ENCODE measurements at places on chromosomes 4 and X. TPM values are rescaled to one million over a fixed set of nuclear protein-coding genes. Genes with fewer than 3 reads are reported as not detected.
A peak's percentile ranks its signal among the peaks of the same experiment; 100 is the strongest.

Gene PABPC5
- total RNA-seq = 3.1 TPM

Gene GALNTL6
- 1.7 TPM for total RNA-seq

DNA sequence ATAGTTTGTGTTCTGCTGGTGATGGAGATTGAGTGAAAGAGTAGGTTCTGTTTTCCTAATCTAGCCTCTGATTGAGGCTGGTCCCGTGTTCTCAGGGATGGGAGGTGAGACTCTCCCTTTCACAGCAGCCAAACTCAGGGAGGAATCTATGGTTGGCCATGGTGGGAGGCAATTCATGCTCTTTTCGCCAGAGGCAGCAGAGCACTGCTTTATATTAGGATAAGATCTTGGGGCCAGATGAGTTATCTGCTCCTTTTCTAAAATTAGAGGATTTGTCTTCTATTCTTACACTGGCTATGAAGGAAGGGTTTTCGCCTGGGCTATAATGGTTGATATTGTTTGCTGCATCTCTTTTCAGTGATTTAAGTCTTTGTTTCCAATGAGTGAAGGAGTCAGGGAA, 63.9 kb upstream of the NLGN4X start:
- H3K36me3 ChIP-seq = no peaks in the 10 kb centered on the region
- peaks cover 8% of the 10 kb centered on the region for H3K27me3 ChIP-seq

- H3K27me3 ChIP-seq = no peaks in the 10 kb centered on the region
- no peaks in the 10 kb centered on the region for H3K36me3 ChIP-seq
Measured at GRCh38 chrX:111881715-111882114, 5.7 kb downstream of the TRPC5OS start.

- H3K27me3 ChIP-seq = no peaks in the 10 kb centered on the region
- no peak for DNase-seq
- no peaks in the 10 kb centered on the region for H3K4me1 ChIP-seq
- H3K4me3 ChIP-seq = no peak overlapping the region
Measured at GRCh38 chrX:86171366-86171765, 23.1 kb downstream of the DACH2 start.

GRCh38 chrX:31130457-31131220, 58.8 kb upstream of the FTHL17 start:
- H3K4me3 ChIP-seq = no peak overlapping the region
- H3K27ac ChIP-seq = no peak overlapping the region

DNA sequence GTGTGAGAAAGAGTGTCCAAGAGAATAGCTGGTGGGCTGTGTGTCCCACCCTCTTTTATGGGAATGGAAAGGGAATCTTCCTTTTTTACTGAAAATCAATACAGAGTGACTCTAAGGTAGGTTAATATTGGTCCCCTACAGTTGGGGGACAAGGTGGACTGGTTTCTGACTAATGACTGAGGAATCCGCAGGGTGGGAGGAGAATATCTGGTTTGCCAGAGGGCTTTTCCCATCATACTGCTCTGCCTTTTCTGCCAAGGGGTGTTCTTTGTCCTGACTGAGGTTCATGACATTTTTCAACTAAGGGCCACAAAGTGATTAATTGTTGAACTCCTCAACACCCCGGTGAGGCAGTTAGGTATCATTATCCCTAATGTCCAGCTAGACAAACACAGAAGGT, 261.6 kb downstream of the SPATA18 start:
- H3K4me3 ChIP-seq = peak overlapping the region; percentile 32
- no peaks in the 10 kb centered on the region for H3K27me3 ChIP-seq
- H3K36me3 ChIP-seq = no peaks in the 10 kb centered on the region
- peak overlapping the region; percentile 22 for H3K27ac ChIP-seq
- DNase-seq = no peak

- peaks cover 7% of the 10 kb centered on the region for H3K4me1 ChIP-seq
- no peaks in the 10 kb centered on the region for H3K36me3 ChIP-seq
- no peaks in the 10 kb centered on the region for H3K27me3 ChIP-seq
Measured at GRCh38 chrX:22047468-22047867, 15.3 kb downstream of the PHEX start.

DNA sequence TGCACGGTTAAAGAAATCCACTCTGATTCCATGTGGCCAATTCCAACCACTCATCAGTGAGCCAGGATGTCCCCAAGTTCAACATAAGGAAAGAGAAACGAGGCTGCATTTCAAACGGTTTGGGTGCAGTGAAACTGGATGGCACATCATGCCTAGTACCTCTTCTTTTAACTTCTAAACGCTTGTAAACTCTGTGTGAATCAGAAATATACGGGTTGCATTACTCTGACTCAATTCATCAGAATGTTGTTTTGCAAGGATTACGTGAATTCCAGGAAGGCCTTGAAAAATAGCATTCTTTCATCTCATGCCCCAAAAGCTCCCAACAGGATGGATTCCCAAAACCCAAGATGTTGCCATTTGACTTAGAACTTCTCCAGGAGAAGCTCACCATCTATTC, 270.4 kb downstream of the LDB2 start:
- H3K27ac ChIP-seq = no peak overlapping the region
- no peaks in the 10 kb centered on the region for H3K36me3 ChIP-seq
- H3K4me1 ChIP-seq = no peaks in the 10 kb centered on the region
- DNase-seq = no peak
- no peaks in the 10 kb centered on the region for H3K27me3 ChIP-seq
- H3K4me3 ChIP-seq = no peak overlapping the region
